ENCODE measurements at places on chromosomes 11 and 22. TPM values are rescaled to one million over a fixed set of nuclear protein-coding genes. Genes with fewer than 3 reads are reported as not detected.

EXT2 gene
- polyA plus RNA-seq, result 21.1 TPM

TRIM48 gene
- not detected for polyA plus RNA-seq

ZBTB16 gene
- 49.8 TPM for polyA plus RNA-seq

CCDC15 gene
- polyA plus RNA-seq, result 0.09 TPM

OR10A3 gene
- not detected for polyA plus RNA-seq

All from right cardiac atrium (tissue), 5 donors.